ENCODE measurements at places on chromosomes 5 and 9. TPM values are rescaled to one million over a fixed set of nuclear protein-coding genes. Genes with fewer than 3 reads are reported as not detected.

The C1QTNF2 gene
- polyA plus RNA-seq = not detected

The RASEF gene
- not detected for polyA plus RNA-seq

The KIF24 gene
- polyA plus RNA-seq = not detected

The MSX2 gene
- polyA plus RNA-seq = not detected

The GRXCR2 gene
- not detected for polyA plus RNA-seq

The GCNT4 gene
- polyA plus RNA-seq = 2.3 TPM

The CCNO gene
- polyA plus RNA-seq = not detected

The PCDHAC2 gene
- not detected for polyA plus RNA-seq

The LMBRD2 gene
- polyA plus RNA-seq = 1.4 TPM

The MRPS27 gene
- 36.0 TPM for polyA plus RNA-seq

The PCDHB14 gene
- polyA plus RNA-seq = not detected

The BTNL8 gene
- not detected for polyA plus RNA-seq

The FSTL4 gene
- not detected for polyA plus RNA-seq

The C5orf47 gene
- polyA plus RNA-seq = not detected

The REEP2 gene
- polyA plus RNA-seq = 0.28 TPM

The GLRA1 gene
- not detected for polyA plus RNA-seq
